ENCODE measurements at places on chromosomes 16 and 17.

DNA sequence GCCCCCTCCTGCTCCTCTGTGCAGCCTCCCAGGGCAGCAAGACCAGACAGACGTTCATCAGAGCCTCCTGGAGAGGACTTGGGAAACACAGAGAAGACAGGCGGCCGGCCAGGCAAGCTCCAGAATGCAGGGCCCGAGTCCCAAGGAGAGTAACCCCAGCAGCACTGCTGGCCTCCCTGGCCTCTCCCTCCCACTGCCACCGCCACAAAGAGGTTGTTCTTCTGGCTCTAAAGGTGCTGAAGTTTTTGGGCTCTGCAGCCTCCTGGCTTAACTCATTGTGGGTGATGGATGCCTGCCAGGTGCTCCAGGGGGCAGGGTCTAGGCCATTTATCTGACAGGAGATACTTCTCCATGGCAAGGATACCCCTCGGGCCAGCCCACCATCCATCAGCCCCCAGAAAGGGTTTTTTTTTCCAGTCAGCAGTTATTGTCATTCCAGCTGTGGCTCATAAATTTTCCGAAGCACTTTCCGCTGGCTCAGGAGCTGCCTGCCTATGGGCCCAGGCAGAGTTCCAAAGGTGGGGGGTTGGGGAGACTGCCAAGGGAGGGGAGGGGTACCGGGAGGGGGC lies 32.0 kb upstream of the MRPS23 start:
- no peak for DNase-seq

DNA sequence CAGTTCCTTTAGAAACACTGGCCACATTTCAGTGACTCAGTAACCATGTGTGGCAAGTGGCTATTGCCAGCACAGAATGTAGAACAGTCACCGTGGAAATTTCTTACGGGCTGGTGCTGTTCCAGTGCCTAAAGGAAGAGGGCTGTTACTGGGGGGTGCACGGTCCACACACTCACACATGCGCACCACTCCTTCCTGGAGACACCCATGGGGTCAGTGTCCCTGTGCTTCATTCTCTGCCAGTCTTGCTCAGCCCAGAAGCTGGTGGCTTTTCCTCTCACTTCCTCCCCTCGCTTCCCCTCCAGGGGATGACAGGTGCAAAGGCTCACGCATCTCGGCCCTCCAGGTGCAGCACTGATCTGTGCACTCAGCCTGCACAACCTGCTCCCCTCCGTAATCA lies 115.6 kb downstream of the CCDC182 start:
- no peak for DNase-seq

DNA sequence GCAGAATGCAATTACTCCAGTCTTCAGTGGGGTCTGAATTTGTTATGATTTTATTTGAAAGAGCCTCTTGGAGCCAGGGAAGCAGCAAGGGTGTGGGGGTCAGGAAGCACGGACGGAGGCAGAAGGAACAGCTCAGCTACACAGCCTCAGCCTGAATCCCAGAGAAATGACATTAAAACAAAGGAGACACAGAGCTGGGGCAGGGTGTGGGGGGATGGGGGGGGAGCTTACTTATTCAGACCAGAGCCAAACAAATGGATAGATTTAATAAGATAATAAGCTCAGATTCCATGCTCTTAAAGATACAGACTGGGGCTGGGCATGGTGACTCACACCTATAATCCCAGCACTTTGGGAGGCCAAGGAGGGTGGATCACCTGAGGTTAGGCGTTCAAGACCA lies 195.3 kb downstream of the ZNF423 start:
- no peak for DNase-seq

- DNase-seq, result no peak
Observed at GRCh38 chr16:87648236-87648635, 45.9 kb downstream of the JPH3 start.

GRCh38 chr16:2468725-2469398 lies 2.2 kb upstream of the NTN3 start:
- DNase-seq, result no peak

DNA sequence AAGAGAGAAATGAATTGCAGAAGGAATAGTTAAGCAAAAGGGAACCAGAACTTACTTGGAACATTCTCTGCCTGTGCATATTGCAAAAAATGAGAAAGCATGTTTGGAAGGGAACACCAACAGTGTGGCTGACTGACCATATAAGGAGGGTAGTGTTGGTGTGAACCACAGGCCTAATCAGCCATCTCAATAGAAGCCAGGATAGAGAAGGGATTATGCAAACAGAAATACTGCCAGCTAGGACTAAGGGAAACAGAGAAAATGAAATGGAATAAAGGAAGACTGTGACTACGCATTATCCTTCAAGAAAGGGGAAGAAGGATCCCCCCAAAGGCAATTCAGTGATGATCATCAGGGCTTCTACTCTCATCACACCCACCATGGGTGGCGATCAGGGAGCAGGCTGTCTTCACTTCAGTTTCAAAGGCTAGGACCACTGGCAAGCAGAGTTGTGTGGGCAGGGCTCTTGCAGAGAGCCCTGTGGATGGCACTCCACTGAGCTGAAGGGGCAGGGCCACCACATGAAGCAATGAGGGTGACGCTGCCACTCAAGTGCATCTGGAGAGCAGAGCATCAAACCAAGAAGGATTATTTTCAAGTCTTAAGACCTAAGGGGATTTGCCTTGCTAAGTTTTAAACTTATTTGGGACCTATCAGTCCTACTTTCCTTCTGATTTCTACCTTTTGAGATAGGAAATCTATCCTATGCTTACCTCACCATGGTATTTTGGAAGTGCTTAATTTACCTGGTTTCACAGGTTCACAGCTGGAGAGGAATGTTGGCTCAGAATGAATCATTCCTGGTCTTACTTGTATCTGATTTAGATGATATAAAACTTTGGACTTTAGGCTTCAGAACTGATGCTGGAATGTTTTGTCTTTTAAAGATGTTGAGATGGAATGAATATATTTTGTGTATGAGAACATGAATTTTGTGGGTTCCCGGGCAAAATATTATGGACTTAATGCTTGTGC lies 140.5 kb downstream of the SSH2 start:
- no peak for DNase-seq

DNA sequence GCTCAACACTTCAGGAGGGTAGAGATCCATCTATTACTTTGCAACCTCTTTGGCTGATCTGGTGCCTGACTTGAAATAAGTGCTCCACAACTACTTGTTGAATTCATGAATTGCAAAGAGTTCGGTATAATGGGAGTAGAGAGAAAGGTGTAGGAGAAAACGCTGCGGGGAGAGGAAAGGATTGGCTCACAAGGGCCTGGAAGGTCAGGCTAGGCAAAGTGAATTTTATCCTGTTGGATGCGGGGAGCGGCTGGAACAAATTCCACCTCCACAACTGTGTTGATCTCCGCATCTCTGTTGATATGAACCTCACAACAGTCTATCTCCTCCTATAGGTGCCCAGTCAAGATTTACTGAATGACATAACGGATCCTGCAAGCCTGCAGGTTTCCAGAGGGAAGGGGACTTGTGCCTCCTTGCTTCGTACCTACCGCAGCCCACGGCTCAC lies 684 bp downstream of the SLX4 start:
- no peak for DNase-seq

DNA sequence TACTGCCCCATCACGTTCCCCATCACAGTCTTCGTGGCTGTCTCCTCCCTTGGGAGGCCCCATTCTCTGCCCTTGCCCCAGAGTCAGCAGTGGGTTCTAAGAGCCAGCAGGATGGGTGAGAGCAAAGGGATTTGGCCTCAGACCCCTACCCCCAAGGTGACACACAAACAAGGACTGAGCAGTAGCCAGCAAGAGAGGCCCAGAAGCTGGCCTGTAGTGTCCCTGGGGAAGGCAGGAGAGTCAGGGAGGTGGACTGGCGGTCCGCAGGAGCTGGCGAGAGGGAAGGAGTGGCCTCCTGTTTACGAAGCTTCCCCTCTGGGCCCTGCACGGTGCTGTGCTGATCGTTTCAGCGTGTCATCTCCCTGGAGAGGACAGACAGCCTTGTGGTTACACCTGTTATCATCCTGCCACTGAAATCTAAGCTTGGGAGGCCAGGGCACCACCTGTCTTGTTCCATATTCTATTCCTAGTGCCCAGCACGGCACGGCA lies 8.4 kb downstream of the WDR81 start:
- DNase-seq, result no peak

DNA sequence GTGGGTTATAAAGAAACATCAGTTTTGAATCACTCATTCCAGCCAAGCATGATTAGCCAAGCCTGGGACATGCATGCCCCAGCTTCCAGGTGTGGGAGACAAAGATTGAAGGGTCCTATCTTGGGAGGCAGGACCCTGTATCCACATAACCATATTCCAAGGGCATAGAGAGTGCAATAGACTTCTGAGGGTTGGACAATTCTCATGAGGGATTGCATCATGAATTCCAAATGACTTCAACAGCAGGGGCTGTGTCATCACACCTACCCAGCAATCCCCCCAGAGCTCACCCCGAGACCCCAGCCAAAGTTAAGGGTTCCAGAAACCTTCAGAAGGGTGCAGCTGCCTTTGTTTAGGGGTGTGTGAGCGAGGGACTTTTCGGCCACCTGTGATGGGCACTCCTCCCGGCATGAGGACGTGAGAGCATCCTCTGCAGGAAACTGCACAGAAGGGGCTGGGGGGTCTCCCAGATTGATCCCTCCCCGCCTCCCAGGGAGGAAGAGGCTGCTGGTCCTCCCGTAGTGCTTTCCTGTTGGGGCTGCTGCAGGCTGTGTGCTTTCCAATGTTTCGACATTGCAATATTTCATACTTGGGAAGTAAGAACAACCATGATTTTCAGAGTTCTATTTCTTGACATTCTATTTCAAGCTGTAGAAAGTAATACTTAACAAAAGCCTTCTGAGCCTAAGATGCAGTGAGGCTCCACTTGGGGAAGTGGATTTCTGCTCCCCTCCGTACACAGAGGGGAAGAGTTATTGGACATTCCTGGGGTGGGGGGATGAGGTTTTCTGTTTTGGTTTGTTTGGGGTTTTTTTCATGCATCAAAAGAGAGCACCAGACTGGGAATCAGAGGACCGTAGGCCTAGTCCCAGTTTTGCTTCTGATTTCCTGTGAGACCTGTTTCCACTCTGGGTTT lies 13.3 kb upstream of the PITPNM3 start:
- DNase-seq, result no peak

GRCh38 chr17:50693036-50693682 lies 14.6 kb downstream of the ANKRD40 start:
- no peak for DNase-seq

DNA sequence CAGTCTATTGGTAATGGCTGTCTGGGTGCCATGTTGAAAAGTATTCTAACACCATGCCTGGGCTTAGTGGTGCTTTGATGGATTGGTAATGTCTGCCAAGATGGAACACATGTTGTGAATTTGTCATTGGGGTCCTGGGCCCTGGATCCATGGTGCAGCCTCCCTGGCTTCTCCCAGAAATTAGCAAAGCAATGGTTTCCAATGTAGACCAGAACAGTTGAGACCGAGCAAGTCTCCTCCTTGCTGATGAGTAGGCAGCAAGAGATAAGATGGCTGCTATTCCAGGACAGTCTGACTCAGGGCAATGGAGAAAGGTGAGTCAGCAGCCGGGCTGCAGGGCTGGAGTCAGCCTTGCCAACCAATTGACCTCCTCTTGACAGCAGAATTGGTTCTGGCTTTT lies 30.8 kb downstream of the GPR139 start:
- no peak for DNase-seq

- DNase-seq, result no peak
Observed at GRCh38 chr16:80997139-80997798, 9.4 kb downstream of the CMC2 start.

- no peak for DNase-seq
Observed at GRCh38 chr16:57282510-57283213, 1.8 kb downstream of the PLLP start.

GRCh38 chr17:49546546-49547535 lies 28.8 kb upstream of the NXPH3 start:
- no peak for DNase-seq

DNA sequence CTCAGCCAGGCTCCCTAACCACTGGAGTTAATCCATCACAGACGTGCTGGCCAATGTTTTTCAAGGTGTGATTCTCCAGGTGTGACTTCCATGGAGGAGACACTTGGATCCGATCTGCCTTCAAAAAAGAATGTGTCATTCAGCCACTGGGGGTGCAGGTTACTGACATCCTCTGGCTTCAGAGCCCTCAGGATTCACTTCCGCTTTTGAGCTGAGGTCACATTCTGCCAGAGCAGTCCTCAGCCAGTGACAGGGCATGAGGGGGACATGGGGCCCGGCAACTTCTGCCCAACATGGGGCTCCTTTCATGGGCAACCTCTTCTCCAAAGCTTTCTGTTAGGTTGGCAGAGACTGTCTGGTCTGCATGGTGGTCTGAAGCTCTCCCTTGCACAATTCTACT lies 81.4 kb downstream of the GRIN2A start:
- DNase-seq, result no peak

- peak; percentile 24 for DNase-seq
Observed at GRCh38 chr16:69131167-69131838, 1.1 kb downstream of the CHTF8 start.

DNA sequence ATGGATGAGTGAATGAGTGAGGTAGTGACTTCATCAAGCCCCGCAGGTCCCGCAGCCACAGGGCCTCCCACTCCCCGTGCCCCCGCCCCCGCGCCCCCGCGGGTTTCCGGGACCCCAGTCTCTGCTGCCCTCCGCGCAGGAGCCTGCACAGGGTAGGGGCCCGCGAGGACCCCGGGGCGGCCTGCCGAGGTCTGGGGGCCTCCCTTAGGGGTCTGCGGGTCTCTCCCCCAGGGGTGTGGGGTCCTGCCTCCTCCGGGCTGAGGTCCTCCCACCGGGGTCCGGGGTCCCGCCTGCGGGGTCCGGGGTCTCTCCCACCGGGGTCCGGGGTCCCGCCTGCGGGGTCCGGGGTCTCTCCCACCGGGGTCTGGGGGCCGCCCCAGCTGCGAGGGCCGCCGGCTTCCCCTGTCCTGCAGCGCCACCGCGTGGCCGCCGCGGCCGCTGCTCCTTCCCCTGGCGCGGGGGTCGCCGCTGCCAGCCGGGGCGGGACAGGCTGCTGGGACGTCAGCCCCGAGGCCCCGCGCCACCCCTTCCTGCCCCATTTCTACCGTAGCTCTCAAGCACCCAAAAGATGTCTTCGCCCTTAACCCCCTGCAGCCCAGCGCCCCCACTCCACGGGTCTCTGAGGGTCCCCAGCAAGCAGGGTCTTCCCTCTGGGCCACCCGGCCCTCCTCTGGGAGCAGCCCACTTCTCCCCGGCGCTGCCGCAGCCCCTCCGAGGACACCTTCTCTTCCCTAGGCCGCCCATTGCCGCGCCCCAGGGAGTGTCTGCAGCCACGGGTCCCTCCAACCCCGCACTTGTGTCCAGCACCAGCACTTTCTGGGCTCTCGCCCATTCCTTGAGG lies 10.4 kb upstream of the CHMP6 start:
- no peak for DNase-seq

DNA sequence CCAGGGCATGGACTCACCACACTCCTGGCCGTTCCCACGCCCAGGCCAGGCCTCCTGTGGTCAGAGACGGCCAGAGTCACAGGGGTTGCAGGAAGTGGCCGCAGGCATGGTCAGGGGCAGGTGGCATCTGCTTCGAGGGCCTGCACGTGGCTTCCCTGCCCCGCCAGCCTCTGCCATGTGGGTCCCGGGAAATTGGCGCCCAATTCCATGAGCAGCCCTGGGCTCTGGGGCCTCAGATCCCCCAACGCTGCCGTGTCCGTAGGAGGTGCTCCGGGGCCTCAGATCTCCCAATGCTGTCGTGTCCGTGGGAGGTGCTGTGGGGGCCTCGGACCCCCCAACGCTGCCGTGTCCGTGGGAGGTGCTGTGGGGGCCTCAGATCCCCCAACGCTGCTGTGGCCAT lies 9.7 kb upstream of the SSTR5 start:
- DNase-seq, result no peak

All from stimulated activated CD4-positive, alpha-beta T cell treated with anti-CD3 and anti-CD28 coated beads, Interleukin-2, amount 100 ng/mL, for 4 hours (primary cell).